Body of pancreas (tissue), 4 donors: ENCODE measurements at places on chromosomes 12 and 14. TPM values are rescaled to one million over a fixed set of nuclear protein-coding genes. Genes with fewer than 3 reads are reported as not detected.

The TAMALIN gene
- 7.0 TPM for total RNA-seq

The PRH2 gene
- total RNA-seq: not detected

The FOXM1 gene
- 0.52 TPM for total RNA-seq

The PLEKHD1 gene
- total RNA-seq: under 0.01 TPM

The KRT71 gene
- not detected for total RNA-seq

The CLEC4C gene
- total RNA-seq: not detected

The LIN7A gene
- total RNA-seq: 0.66 TPM

The PAPLN gene
- 13.5 TPM for total RNA-seq

The SLC10A1 gene
- not detected for total RNA-seq

- DNase-seq: no peak
Measured at GRCh38 chr12:11497995-11498394, 102.6 kb upstream of the PRB2 start.

- no peak for DNase-seq
Measured at GRCh38 chr12:49588721-49589516, 16.5 kb downstream of the FAM186B start.

DNA sequence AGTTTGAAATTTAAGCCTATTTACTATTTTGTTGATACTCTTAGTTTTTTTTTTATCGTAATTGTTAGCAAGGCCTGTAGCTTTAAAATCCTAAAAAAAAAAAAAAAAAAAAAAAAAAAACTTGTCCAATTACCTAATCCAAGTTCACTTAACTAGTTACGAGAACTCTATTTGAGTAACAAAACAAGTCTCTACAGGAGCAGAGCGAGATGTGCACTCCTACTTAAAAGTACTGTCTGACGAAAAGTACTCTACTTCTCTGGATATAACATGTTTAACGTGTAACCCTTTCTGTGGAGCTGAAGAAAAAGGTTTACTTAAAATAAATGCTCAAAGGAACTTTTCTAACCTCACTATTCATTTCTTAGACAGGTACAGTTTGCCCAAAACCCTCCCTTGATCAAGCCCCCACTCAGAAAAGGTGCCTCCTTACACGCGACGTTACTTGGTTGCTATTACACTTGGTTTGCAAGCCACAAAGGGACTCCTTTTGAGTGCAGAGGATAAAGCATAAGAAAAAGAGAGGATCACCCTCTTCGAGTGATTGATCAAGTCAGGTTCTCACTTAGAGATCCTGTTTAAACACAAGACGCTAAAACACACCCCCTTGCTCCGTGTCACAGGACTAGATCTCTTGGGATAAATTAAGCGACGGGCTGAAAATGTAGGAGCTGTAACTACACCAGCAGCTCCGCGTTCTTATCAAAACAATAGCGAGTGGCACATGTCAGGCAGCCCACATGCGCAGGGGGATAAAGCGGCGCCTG, 2.2 kb downstream of the BAZ1A start:
- DNase-seq: peak; percentile 24

- DNase-seq: peak; percentile 71
Measured at GRCh38 chr14:68627868-68628604, 164.8 kb downstream of the ZFP36L1 start.

GRCh38 chr12:103583008-103583407, 4.1 kb upstream of the STAB2 start:
- no peak for DNase-seq

DNA sequence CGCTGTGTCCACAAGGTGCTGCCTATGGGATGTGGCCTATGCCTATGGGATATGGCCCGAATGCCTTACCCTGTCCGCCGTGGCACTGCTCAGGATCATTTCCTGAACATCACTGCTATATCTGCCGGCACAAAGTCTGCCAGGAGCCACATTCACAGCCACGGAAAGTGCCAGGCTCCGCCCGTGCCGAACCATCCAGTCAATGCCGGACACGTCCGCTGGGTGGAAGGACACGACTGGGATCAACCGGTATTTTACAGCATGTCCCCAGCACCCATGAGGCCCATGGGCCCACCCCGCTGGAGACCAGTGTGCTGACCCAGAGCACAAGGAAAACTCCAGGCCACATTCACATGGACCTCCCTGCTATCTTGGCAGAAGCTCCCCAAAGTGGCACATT, 14.6 kb upstream of the RAB35 start:
- no peak for DNase-seq

GRCh38 chr12:101866615-101867373, 10.6 kb upstream of the DRAM1 start:
- no peak for DNase-seq

GRCh38 chr12:52439845-52440244, 5.7 kb upstream of the KRT75 start:
- DNase-seq: no peak

DNA sequence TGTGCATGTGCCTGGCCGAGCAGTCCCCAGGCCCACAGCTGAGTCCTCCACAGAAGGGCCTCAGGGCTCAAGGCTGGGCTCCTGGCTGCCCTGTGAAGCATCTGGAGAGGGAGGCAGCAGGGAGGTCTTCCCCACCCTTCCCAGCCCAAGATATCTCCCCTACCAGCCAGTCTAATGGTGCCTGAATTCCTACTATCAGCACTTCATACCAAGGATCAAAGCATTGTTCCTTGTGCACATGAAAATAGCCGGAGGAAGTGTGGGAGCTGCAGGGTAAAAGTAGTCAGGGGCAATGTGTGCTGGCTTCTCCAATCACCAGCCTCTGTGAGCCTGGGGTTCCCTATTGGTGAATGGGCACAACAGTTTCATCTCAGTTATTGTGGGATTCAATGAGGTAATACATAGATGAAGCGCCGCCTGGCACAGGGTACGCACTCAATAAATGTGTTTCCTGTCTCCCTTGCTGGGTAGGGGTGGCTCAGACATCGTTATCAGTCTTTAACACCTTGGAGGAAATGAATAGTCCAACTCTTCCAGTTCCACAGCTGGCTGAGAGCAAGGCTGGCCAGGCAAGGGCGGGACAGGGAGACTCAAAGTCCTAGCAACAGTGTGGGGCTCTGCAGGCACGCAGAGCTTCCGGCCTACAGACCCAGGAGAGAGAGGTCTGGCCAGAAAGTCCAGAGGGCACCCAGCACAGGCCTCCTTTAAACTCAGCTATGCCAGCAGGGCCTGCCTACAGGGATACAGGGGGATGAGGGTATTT, 39.1 kb upstream of the PNMA1 start:
- peak; percentile 71 for DNase-seq

- no peak for DNase-seq
Measured at GRCh38 chr12:48040354-48040753, 36.1 kb upstream of the COL2A1 start.

DNA sequence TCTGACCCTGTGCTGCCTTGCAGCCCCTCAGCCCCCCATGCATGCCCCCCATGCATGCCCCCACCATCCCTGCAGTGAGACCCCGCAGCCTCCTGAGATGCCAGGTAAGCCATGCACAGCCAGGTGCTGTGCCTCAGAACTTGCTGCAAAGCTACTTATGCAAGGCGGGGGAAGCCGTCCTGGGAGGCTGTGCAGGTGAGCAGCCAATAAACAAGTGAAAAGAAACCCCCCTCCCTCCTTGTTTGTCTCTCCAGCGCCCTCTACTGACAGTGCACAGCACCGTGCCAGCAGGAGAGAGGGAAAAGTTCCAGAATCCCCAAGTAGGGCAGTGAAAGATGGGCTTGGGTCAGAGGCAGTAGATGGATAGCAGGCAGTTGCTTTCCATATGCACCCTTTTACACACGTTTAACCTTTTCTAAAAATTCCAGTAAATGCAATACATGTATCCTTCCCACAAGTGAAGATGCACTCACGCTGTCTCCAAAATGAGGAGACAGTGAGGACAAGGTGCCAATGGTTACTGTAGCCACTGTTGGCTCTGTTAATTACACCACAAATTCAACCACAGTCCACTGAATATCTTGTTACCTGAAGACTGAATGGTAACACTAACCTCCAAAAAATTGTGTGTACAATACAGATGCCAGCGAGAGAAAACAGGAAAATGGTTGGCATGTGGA, 18.0 kb downstream of the TNFAIP2 start:
- peak; percentile 75 for DNase-seq

DNA sequence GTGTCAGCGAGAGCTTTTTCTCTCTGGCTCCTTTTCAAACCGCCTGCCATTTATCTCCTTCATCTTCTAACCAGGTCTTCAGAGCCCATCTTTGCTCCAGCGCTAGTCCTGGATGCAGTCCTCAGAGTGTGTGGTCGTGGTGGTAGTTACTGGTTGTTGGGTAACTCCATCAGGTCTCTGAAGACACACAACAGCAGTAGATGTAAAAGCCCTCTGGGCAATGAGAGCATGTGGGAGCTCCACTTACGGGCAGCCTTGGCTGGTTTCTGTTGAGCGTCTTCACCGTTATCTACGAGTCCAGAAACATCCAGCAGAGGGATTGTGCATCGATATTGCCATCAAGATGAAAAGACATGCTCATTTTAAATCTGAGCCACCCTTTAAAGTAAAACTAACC, 61.2 kb downstream of the FBXL14 start:
- DNase-seq: no peak

DNA sequence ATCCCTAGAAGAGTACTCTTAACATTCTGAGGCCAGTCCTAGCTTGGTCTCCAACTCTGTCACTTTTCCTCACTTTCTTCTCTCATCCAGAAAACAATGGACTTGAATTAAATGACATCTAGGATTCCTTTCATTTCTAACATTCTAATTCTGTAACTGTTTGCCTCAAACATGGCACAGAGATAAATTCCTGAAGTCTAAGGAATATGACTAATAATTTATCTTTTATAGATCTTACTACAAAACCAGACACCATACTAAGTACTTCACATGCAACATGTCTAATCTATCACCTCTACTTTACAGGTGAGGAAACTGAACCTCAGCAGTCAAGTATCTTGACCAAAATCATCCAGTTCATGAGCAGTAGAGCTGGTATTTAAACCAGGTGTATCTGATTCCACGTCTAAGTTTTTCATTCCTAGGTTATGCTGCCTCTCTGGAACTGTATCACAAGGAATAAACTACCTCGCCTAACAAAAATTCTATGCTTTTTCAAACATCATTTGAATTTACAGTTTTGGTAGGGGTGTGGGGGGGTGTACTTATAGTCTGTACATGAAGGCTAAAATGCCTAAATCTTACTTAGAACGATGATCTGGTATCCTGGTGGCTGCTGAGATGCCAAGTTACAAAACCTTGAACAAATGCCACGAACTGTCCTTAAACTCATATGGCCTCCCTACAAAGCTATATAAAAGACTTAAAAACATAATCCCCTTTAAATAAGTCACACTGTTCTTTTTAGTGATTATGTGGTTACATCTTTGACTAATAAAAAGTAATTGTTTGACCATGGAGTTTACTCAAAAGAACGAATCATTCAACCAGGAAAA, 41.6 kb downstream of the ATXN2 start:
- DNase-seq: no peak

- peak; percentile 45 for DNase-seq
Measured at GRCh38 chr14:64971943-64972791, at the start of gene RAB15. TSS of gene RAB15 (minus strand) at chr14:64972336. CDS start at chr14:64972076, 260 bp downstream.

- DNase-seq: no peak
Measured at GRCh38 chr14:93970965-93971634, 5.3 kb downstream of the ASB2 start.

DNA sequence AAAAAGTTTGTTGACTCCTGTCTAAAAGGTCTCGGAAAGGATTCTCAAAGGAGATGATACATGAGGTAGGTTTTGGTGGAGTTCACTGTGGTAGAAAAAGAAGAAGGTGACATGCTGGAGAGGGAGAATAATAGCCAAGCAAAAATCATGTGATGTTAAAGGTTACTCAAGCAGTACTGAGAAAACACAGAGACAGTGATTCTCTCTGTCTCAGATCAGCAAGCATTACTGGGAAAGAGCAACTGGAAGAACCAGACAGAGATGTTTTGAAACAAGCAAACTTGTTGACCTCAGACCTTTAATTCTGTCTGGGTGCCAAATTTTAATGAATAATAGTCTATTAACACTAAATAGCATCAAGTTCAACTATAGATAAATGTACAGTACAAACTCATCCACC, 183.5 kb upstream of the PLEKHG7 start:
- DNase-seq: no peak

DNA sequence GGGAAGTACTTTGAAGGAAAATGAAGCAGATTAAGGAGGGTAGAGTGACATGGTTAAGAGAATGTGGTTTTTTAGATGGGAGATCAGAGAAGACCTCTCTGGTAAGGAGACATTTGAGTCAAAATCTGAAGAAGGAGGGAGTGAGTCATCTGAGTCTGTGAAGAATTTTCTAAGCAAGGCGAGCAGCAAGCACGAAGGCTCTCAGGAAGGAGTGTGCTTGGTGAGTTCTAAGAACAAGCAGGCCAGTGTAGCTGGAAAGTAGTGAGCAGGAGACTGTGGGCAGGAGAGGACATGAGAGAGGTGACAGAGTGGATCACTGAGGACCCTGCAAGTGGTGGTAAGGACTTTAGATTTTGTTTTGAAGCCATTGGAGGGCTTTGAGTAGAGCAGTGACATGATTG, 76.3 kb upstream of the FUT8 start:
- no peak for DNase-seq

GRCh38 chr14:55302367-55303124, 31.3 kb downstream of the FBXO34 start:
- no peak for DNase-seq
